ENCODE measurements at places on chromosomes 12 and 14.

DNA sequence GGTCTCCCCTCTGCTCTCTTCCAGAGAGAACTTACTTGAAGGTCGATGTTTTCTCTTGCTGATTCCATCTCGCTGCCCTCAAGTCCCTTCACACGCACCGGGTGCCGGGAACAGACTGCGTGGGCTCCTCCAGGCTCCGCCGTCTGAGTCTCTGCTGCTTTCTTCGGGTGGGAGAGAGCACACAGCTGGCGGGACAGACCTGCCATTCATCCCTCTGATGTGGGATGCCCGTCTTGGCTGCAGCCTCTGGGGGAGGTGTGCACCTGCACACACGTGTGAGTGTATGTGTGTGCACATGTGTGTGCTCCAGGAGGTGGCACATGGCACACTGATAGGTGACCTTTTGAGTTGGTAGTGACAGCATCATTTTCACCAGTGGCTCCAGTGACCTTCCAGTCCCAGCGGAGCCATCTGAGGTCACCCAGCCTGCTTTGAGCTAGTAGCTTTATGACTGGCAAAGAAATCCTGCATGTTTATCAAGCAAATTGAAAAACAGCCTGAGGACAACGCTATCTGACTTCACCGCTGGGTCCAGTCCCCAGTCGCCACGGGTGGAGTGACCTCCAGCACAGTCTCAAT, at the start of gene NINJ2:
Gene NINJ2, minus strand, starts transcription at position 153 of the 579 bp plus-strand sequence. Its CDS starts 85 bp downstream, at position 68.
- no peak for DNase-seq

DNA sequence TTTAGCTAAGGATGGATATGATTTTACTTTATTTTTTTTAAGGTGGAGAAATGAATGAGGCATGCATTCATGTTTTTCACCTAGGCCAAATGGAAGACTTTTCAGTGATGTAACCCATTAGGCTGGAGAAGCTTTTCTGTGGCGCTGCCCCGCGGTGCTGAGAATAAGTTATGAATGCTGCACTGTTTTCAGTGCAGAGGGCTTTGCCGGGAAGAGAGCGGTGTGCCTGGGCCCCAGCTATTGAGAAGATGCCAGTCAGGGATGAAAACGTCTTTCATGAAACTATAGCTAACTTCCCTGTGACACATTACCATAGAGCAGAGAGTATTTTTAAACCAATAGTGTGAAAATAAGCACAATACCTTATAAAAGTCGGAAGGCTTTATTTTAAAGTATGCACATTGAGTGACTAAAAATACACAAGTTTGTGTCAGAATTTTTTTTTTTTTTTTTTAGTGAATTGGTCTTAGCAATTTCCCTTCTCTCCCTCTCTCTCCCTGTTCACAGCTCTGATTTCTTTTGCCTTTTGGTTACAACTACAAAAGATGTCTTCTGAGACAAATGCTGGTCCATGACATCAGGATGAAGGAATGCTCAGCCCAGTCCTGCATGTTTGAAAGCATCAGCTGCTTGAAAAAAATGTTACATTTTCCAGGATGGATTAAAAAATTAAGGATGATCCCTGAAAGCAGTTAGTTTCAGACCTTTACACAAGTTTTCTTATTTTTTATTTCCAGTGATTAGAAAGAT, 48.3 kb downstream of the NPAS3 start:
- no peak for DNase-seq

GRCh38 chr12:39617887-39618286, 1.7 kb downstream of the ABCD2 start:
- peak; percentile 41 for DNase-seq

DNA sequence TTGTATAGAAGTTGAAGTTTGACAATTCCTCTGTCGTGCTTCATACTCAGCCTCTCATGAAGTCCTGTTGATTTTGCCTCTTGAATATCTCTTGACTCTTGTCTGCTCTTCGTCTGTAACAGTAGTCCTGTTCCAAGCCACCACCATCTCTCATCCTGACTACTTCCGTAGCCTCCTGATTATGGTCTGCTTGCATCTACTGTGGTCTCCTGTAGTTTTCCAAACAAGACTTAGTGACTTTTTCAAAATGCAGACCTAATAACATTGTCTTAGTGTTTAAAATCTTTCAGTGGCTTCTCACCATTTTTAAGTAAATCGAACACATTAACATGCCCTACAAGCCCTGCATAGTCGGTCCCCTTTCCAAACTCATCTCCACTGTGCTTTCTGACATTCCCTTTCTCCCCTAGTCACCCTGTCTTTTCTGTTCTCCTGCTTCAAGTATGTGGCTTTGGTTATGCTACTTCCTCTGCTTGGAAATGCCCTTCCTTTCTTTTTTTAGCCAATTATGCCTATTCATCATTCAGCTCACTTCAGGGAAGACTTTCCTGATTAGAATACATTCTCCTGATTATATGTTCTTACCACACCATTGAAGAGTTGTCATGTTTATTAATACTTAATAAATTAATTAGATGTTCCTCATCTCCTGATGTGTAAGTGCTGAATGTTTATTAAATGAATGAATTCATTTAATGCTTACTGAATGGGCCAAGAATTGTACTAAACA, 2.0 kb downstream of the SCYL2 start:
- DNase-seq: no peak

GRCh38 chr14:102063109-102063807, 23.6 kb downstream of the HSP90AA1 start:
- DNase-seq: peak; percentile 95

DNA sequence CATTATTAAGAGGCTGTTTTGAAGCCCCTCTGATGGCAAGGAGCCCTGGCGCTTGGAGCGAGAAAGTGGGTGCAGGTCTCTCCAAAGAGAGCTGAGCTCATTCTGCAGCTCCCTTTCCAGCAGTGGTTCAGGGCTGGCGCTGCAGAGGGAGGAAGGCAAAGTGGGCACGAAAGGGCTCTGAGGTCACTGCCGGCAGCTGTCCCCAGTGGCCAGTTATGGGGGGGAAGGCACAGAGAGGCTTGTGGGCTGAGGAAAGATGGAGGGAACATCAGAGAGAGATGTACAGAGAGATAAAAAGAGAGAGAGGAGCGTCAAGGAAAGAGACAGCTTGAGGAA, 75.2 kb upstream of the TBX5 start:
- no peak for DNase-seq

DNA sequence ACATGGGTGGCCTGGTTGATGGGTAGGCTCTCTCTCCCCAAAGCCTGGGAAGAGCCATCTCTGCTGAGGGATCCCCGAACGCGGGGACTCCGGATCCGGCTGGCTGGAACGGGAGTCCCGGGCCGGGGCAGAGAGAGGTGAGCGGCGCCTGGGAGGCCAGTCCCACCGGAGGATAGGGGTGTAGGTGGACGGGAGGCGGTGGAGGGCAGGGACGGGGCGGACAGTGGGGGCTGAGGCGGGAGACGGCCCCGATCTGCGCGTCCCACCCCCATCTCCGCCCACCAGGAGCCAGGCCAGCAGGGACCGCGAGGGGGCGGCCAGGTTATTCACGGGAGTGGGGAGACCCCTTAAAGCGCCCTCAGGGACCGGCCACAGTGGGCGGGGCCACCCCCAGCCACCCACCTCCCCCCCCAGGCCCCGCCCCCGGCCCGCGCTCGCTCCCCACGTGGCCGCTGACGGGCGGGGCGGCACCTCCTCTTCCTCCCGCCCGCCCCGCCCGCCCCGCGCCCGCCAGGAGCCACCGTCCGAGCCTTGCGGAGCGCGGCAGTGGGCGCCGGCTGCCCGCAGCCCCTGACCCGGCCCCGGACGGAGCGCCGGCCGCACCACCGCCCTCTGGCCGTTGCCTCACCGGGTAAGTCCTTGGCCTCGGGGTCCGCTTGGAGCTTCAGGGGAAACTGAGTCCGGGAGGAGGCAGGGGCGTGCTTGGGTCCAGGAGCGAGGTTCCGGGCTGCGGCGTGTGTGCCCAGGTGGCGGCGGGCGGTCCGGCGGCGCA, at the start of gene INF2:
Gene INF2, plus strand, starts transcription at position 510 of the 772 bp plus-strand sequence. CDS start 11,748 bp downstream, outside the sequence.
- DNase-seq: peak; percentile 52

DNA sequence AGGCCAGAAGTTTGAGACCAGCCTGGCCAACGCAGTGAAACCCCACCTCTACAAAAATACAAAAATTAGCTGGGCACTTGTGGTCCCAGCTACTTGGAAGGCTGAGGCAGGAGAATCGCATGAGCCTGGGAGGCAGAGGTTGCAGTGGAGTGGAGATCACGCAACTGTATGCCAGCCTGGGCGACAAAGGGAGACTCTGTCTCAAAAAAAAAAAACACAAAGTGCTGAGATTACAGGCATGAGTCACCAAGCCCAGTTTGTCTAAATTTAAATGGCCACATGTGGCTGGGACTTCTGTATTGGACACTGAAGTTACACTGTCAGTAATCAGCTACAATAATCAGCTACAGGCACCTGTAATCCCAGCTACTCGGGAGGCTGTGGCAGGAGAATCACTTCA, 100.9 kb upstream of the AEBP2 start:
- DNase-seq: no peak

DNA sequence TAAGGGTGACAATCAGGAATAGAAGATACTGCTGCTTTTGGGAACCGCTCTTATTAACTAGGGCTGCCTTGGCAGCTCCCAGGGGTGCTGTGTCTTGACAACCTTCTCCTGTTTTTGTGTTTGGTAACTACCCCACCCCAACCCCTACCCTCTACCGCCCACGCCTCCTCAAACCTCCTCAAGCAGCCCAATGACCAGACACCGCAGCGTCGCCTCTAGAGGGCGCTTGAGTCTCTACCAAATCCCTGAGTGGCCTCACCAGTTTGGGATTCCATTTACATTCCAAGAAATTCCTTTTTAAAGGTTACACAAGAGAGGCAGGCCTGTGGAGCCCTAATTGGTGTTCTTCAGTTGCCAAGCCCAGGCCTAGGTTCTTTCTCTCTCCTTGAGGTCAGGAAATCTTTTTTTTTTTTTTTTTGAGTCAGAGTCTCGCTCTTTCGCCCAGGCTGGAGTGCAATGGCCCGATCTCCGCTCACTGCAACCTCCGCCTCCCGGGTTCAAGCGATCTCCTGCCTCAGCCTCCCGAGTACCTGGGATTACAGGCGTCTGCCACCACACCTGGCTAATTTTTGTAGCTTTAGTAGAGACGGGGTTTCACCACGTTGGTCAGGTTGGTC, 72.4 kb upstream of the USP44 start:
- DNase-seq: peak; percentile 55

DNA sequence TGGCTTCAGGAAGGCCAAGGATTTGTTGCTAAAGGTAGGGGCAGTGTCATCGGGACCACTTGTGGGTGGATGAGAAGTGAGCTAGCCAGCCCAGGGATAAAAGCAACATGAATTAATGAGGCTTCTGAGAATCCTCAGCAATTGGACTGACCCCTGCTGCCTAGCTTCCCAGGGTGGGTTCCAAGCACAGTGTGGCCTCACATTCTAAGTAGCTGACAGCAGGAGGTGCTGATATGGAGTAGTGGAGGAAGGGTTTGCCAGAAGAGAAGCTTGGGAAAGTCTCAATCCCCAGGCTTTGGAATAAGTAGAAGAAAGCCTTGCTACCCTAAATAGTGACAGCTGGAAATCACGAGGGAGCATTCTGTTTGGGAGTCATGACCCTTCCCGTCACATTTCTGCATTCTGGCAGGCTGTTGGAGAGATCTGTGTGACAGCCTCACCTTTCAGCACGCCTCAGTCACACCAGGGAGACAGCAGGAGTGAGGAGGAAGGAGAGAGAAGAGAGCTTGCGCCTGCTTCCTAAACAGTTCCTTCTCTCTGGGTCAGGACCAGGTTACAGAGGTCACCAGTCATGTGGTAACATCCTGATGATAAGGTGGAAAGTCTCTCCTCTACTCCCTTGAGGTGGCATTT, 31.2 kb downstream of the DACT1 start:
- peak; percentile 31 for DNase-seq

GRCh38 chr12:70448371-70448770, 82.3 kb downstream of the KCNMB4 start:
- no peak for DNase-seq

GRCh38 chr14:39383741-39384140, 48.5 kb downstream of the FBXO33 start:
- DNase-seq: no peak

DNA sequence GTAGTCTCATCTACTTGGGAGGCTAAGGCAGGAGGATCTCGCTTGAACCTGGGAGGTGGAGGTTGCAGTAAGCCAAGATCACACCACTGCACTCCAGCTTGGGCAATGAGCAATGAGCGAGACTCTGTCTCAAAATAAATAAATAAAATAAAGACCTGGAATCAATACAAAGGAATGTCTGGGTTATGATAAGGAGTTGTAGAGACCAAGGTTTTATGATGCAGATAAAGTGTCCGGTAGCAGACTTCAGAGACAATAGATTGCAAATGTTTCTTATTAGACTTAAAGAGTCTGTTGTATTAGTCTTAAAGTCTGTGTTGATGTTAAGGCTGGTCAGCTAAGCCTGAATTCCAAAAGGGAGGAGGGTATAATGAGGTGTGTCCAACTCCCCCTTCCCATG, 35.2 kb upstream of the RNASE1 start:
- no peak for DNase-seq

DNA sequence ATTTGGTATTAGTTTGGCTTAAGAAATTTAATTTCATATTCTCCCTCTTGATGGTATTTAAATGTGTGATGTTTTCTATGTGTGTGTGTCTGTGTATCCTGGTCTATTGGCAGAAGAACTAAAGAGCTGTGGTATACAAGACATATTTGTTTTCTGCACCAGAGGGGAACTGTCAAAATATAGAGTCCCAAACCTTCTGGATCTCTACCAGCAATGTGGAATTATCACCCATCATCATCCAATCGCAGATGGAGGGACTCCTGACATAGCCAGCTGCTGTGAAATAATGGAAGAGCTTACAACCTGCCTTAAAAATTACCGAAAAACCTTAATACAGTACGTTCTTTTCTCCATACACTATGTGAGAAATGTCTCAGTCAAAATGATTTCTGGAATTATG, 14.6 kb downstream of the CDKN3 start:
- no peak for DNase-seq

DNA sequence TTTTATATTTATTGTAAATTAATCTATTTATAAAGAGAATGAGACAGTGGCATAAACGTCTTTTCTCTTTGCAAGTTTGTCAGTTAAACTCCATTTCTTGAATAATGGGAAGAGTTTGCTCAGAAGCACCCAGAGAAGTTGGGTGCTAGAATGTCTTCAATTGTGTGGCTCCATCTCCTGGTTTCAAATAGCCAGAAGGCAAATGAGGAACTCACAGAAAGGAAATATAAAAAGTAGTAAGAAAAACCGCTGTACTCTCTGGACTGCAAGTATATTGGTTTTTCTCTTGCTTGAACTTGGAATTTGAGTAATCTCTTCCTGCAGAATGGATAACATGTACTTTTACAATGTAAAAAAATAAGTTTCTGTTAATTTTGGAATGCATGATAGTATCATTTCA, 217.5 kb downstream of the DPY19L2 start:
- no peak for DNase-seq

GRCh38 chr14:84312551-84312950, 1217.4 kb upstream of the FLRT2 start:
- no peak for DNase-seq
